Hematopoietic multipotent progenitor cell (in vitro differentiated cells): ENCODE measurements at places on chromosomes 16 and 17.

GRCh38 chr16:83363521-83363920 is 444.3 kb upstream of the HSBP1 start:
- no peak for DNase-seq

GRCh38 chr17:79361873-79362771 is 248.7 kb downstream of the RBFOX3 start:
- DNase-seq, result no peak

DNA sequence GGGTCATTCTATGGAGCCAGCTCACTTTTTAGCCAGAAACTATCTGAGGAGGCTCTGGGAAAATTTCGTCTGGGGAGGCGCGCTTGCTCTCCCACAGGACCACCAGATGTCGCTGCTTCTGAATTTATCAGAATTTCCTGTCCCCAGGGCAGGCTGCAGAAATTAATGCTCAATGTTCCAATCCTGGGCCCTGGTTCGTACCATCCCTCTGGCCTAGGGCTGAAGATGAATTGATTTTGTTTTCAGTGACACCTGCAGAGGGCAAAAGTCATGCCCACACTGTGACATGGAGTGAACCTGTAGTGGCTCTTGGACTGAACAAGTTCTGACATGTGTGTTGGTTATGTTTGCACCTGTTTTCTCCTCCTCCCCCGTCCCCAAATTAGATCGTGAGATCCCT is 482.6 kb downstream of the NPIPA7 start:
- peak; percentile 23 for DNase-seq

GRCh38 chr17:61205931-61206330 is 193.7 kb upstream of the TBX2 start:
- DNase-seq, result no peak

- no peak for DNase-seq
Observed at GRCh38 chr16:85606904-85607303, 6.2 kb upstream of the GSE1 start.

GRCh38 chr17:48663134-48663924 is 37.2 kb upstream of the HOXB9 start:
- no peak for DNase-seq

GRCh38 chr17:336110-337021 is 16.2 kb downstream of the RPH3AL start:
- no peak for DNase-seq

DNA sequence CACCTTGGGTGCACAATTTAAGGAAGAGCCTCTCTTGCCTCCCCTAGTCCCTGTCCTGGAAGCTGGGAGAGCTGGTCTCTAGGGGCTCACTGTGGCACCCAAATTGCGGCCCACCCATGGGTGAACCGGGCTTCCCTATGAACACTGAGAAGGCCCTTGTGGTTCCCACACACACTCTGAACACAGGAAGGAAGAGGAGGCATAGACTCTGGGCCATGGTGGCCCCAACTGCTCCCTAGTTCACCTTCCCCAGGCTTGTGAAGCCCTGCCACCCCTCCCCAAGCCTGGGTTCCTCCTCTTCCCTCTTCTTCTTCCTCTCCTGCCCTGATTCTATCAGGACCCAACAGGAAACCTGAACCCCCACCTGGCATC is 10.5 kb downstream of the SREBF1 start:
- no peak for DNase-seq

- DNase-seq, result no peak
Observed at GRCh38 chr16:88854306-88855111, 2.2 kb downstream of the GALNS start.

DNA sequence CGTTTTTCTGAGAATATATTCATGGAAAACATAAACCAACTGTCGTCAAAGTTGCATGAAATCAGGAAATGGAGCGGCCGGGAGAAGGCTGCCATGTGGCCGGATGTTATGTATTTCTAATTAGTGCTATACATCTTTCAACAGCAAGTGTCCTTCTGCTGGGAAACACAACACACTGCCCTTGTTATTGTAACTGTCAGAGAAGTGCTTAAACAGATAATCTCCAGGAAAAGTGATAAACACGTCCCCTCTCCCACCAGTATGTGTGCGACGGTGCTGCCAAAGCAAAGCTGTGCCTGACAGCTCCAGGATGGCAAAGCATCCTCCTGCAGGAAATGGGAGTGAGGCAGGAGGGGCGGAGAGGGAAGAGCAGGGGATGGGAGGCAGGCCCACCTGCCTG is 111.8 kb downstream of the SMG6 start:
- no peak for DNase-seq

DNA sequence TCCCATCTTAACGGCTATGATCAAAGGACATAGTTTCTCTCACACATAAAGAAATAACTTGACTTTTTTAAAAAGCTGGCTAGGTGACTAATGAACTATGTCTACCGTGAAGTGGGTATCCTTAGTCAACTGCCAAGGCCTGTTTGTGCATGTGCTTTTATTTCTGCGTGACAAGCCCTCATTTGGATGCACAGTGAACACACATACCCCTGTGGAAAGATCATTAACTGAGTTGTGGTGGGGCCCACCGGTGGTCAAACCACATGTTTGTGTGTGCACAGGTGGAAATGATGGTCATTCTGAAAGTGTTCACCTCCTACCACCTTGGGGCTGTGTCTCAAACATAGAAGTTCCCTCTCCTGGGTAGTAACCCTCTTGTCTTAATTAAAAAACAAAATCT is 256.1 kb upstream of the SALL1 start:
- DNase-seq, result no peak

GRCh38 chr16:47732122-47732521 is 271.0 kb downstream of the PHKB start:
- DNase-seq, result no peak

DNA sequence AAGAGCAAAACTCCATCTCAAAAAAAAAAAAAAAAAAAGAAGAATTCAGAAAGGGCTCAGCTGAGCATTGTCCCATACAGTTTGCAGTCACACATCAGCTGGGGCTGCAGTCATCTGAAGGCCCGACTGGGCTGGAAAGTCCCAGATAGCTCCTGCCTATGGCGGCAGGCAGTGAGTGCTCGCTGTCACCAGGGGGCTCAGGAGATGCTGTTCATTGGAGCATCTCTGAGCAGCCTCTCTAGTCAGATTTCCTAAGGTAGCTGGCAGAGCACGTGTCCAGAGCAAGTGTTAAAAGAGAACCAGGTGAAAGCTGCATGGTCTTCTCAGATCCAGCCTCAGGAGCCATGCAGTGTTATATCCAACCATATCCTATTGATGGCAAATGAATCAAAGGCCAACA is 75.8 kb downstream of the WSCD1 start:
- no peak for DNase-seq

DNA sequence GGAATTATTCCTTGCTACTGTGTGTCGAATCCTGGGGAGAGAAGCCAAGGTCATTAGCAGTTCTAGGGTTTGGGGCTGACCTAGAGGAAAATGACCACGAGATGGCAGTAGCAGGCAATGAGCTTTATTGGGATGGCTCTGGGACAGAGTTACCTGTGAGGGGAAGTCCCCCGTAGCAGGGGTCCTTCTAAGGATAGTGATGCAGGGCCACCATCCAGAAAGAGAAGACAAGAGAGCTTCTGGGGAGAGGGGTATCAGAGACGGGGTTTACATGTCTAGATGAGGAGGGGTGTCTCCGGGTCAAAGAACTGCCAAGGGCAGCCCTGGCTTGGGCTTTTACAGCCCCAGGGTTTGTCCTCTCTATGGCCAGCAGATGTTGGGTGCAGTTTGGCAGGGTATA is 6.4 kb upstream of the GGT6 start:
- DNase-seq, result peak; percentile 45

DNA sequence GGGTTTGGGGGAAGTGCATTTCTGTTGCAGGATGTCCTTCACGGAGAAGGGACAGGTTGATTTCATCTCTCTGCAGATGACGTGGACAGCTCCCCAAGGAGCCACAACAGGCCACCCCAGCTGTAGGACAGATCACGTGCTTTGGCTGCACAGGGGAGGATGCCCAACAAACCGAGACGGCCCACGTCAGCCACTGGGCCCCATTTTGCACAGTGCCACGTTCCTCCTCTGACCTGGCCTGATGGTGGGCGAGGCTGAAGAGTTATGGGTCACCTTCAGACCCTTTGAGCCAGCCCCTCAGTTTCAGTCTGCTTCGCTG is 9.0 kb upstream of the RHBDL3 start:
- DNase-seq, result no peak

DNA sequence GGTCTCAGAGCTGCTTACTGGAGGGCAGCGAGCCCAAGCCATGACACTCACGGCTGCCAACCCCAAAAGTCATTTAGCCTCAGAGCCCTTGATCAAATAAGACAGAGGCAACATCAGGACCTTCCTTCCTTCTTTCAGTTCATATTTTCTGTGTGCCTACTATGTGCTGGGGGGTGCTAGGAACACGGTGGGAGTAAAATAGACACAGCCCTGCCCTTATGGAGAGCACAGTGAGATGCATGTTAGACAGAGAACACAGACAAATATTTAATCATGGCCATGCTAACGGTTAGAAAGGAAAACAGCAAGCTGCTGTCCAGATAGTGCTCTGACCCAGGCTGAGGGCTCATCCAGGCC is 4.5 kb upstream of the BRD7 start:
- DNase-seq, result no peak

DNA sequence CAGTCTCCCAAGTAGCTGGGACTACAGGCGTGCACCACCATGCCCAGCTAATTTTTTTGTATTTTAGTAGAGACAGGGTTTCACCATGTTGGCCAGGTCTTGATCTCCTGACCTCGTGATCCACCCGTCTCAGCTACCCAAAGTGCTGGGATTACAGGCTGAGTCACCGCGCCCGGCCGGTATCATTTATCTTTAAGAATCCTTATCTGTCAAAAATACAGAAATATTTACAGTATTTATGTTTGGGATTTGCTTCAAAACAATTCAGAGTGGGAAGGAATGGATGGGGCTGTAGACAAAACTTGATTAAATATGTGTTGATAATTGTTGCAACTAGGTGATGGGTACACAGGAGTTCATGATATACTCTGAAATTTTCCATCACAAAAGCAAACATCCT is 2.9 kb downstream of the BECN1 start:
- no peak for DNase-seq

- DNase-seq, result no peak
Observed at GRCh38 chr16:57179215-57179828, 6.5 kb downstream of the PSME3IP1 start.

- no peak for DNase-seq
Observed at GRCh38 chr16:89785523-89786155, 30.8 kb downstream of the FANCA start.

GRCh38 chr16:2710021-2710710 is 9.9 kb downstream of the PRSS27 start:
- DNase-seq, result no peak

DNA sequence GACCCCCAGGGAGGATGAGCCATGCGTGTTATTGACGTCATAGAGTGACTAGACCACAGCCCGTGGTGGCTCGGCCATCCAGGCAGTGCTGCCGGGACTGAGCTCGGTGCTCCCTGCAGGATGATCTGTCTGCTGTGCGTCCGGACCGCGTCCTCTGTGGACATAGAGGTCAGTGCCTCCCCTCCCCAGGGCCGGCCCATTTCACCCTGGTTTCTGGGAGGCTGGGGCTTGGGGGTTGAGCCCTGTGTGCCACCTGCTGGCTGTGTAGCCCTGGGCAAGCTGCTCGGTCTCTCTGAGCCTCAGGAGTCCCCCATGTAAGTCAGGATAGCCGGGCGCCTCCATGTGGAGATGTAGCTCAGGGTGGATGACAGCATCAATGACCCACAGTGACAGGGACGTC is 8.3 kb downstream of the TSC2 start:
- DNase-seq, result no peak

DNA sequence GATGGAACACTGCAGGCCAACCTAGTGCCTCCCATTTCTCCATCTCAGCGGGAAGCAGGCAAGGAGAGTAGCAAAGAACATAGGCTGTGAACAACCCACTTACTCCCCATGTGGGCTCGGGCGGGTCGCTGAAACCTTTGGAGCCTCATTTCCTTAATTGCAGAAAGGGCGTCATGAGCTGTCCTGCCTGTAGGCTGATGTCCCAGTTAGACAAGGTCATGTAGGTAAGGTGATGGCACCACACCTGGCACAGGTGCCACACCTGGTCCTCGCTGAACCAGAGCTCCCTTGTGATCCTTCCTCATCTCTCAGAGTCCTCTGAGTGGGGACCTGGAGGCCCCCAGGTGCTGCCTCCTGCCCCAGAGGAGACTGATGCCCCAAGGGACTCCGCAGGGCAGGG is 22.9 kb downstream of the ABCC3 start:
- no peak for DNase-seq

GRCh38 chr17:47804461-47804860 is 17.1 kb downstream of the OSBPL7 start:
- no peak for DNase-seq

GRCh38 chr17:15662681-15663080 is 21.4 kb downstream of the TRIM16 start:
- DNase-seq, result no peak

DNA sequence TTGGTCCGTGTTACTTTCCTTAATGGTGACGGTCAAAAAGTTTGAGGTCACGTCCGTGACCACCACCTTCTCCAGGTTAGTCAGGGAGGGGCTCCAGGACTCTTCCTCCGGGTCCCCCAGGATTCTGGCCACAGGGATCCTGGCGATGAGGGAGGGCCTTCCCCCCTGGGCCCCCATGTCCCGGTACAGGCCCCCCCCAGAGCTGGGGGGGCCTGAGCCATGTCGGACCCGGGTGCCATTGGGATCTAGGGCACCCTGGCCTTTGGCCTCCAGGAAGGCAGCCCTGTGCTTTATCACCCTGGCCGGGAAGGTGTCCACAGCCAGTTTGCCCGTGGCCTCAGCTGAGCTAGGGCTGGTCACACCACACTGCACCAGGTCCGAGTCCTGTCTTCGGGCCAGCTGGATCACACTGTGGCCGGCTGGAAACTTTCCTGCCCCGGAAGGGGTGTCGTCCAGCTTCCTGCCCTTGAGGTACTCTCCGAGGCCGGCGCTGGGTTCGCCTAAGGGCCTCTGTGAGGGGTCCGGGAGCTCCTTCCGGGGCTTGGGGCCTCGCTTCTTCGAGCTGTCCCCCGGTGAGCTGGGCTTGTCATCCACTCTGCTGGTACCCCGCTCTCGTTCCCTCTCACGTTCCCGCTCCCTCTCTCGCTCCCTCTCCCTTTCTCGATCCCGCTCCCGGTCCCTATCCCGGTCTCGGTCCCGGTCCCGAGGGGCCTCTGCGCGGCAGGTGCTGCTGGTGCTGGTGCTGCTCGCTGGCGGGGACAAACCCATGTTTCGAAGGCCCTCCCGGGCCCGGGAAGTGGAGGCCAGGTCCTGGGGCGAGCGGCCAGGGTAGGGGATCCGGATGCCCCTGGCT is 2.0 kb downstream of the CBX8 start:
- DNase-seq, result no peak

- DNase-seq, result peak; percentile 64
Observed at GRCh38 chr17:16406742-16407674, 8.4 kb upstream of the TRPV2 start.
